ENCODE measurements at places on chromosomes 2 and 18. TPM values are rescaled to one million over a fixed set of nuclear protein-coding genes. Genes with fewer than 3 reads are reported as not detected.

DNA sequence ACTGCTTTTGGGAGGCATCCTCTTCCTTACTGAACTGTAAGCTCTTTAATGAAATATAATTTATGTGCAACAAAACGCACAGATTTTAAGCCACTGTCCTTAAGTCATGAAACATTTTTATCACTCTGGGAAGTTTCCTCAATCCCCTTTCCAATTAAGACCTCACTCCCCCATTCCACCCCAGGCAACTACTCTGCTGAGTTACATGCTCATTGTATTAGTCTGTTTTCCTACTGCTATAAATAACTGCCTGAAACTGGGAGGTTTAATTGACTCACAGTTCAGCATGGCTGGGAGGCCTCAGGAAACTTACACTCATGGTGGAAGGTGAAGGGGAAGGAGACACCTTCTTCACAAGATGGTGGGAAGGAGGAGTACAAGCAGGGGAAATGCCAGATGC lies 46.5 kb upstream of the KCNE4 start:
- no peak for DNase-seq

DNA sequence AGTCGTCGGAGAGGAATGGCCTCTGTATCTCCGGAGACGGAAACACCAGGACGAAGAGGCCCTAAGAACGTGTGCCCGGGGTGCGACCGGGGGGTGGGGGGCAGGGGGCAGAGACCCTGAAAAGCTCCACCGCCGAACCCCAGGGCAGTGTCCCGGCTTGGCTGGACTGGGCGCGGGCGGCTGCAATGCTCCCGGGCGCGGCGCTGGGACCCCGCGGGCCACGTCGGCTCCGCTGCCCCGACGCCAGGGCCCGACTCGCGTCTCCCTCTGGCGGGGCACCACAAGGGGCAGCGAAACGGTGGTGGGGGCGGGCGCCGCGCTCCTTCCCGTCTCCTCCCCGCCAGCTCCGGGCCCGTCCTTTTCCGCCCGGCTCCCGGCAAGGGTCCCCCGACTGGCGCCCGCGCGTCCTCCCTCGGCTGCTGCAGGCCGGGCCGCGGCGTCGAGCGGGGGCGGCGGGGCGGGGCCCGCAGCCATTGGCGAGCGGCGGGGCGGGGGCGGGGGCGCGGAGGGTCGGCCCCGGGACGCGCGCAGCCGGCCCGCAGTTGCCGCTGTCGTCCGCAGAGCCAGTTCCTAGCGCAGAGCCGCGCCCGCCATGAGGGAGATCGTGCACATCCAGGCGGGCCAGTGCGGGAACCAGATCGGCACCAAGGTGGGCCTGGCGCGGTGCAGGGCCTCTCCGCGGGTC lies at the start of gene TUBB6:
TUBB6 (plus strand) TSS at position 541 of the 685 bp plus-strand sequence; CDS start at position 593, 52 bp downstream.
- DNase-seq = no peak

The NLRC4 gene
- total RNA-seq = 0.16 TPM

The SERPINB8 gene
- 17.9 TPM for total RNA-seq

DNA sequence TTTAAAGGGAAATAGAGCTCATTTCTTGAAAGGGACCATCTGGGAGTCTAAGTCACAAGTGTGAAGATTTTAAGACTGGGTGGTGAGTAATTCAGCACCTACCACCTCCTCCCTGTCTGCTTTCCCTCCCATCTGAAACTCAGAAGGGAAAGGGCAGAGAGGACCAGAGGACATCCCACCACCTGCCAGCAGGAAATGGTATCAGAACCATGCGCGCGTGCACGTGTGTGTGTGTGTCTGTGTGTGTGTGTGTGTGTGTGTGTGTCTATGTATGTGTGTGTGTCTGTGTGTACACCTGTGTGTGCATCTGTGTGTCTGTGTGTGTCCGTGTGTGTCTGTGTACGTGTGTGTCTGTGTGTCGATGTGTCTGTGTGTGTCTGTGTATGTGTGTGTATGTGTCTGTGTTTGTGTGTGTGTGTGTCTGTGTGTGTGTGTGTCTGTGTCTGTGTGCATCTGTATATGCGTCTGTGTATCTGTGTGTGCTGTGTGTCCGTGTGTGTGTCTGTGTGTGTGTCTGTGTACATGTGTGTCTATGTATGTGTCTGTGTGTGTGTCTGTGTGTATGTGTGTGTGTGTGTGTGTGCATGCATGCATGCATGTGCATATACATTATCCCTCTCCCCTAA lies 76.8 kb downstream of the ZFP36L2 start:
- no peak for DNase-seq

All from CD8-positive, alpha-beta memory T cell (primary cell).